NCI-H1092 treated with DMSO at 0.1 percent for 48 hours (cell line): ENCODE measurements at places on chromosomes 2 and 18.

DNA sequence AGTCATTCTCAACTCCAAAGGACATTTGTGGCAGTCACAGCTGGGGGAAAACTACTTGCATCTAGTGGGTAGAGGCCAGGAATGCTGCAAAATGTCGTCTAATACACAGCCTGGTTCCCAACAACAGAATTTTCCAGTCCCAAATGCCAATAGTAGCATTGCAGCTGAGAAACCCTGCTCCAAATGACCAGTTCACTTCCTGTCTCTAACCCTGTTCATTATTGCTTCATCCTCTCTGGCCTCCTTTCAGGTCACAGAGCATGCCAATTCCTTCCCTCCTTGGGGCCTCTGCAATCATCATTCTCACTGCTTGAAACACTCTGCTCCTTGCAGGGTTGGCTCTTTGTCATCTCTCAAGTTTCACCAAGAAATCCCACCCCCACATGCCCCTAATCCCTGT lies 139.1 kb downstream of the IRS1 start:
- no peak for DNase-seq

DNA sequence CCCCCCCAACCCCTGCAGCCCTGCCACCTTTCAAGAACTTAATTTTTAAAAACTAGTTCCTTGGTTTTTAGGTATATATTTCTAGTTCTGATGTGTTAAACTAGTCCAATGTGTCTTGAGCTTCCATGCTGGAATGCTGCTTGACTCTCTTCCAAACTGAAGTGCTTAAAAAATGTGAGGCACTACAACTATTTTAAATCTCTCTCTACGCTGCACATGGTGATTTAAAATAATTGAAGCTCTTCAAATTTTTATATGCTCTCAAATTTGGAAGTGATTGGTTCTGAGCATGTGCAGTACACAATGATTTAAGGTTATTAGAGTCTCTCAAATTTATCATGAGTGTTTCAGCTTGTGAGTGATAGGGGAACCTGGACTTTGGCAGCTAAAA lies 192.6 kb upstream of the ZEB2 start:
- DNase-seq = no peak

DNA sequence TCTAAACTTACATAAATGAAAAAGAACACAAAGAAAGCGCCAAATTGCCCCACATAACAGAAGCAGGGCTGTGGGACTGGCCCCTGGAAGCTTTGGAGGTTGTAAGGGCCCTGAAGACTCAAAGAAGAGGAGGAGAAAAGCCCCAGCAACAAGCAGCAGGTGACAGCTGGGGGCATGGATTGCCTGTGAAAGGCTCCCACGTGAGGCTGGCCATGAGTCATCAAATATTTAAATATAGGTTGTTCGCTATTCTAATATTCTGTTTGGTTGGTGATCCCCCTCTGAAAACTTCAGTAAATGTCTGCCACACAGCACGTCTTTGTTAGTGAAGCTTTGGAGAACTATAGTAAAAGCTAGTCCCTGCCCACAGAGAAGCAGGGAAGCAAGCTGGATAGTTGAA lies 132.4 kb downstream of the MREG start:
- DNase-seq = no peak

GRCh38 chr2:238994432-238994831 lies 146.5 kb downstream of the TWIST2 start:
- no peak for DNase-seq

- no peak for DNase-seq
Measured at GRCh38 chr2:26172189-26172870, 558 bp upstream of the GAREM2 start.

DNA sequence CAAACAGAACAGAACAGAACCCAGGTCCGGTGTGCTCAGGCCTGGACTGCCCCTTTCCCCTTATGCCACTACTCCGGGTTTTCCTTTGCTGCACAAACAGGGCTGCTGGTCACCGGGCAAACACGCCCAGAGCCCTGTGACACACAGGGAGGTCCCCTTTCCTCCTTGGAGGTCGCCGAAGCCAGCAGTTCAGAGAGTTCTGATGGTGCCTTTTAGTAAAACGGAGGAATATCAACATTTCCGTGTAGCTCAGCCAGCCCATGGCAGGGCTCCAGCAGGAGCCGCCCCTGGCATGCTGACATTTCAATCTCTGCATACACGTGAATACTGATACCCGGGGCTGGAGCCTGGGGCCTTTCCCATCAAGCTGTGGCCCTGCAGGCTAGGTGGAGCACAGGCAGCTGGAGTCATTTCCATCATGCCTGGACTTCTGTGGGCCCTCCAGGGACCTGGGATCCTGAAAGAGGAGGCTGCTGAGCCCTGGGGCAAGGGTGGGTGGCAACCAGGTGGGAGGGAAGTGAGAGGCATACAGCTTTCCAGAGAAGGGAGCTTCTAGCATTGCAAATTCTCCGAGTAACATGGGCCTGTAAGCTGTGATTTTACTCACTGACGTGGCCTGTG lies 91.4 kb upstream of the PXDN start:
- DNase-seq = no peak

DNA sequence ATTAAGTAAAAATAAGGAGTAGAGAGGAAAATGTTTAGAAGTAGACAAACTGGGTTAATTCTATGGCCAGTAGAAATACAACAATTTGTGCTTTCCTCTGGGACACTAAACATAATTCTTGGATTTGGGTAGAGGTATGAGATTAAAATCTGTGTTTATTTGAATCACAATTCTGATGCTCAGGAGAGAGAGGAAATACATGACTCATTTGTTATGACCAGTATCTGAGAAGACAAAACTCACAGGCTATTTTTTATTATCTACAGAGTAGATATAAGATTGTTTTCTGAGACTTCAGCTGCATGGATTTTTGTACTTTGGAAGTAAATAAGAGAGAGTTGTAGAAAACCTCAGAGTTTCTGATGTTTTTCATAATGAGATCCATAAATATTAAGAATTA lies 315.7 kb upstream of the CWC22 start:
- DNase-seq = no peak

- no peak for DNase-seq
Measured at GRCh38 chr18:45792506-45793263, 32.8 kb upstream of the SIGLEC15 start.

DNA sequence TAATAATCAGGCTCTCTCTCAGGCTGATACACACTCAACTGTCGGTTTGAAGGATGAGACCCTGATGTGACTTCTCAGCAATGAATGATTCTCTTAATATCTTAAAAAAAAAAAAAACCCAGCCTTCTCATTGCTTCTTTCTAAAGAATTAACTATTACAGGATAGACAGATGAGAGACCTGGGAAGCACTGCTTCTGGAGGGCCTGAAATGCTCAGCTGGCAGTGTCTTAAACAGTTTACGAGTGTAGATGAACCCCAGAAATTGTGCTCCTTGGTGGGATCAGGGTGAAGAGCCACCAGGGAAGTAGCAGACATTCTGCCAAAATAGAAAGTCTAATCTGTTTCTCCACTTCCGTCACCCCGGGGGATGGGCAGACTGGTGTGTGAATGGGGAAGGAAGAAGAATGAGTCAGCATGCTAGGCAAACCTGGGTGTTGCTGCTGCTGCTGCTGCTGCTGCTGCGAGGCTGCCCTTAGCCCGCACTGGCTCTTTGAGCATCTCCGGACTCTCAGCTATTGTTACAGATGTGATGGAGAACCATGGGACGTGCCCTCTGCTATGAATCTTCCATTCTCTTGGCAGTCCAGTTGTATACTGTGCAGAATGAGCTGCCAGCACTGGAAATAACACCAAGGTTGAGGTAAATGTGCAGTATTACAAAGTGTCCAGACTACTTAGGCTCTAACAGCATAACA lies 158.4 kb downstream of the SETBP1 start:
- no peak for DNase-seq

- no peak for DNase-seq
Measured at GRCh38 chr2:47534179-47534919, 131.4 kb downstream of the MSH2 start.

DNA sequence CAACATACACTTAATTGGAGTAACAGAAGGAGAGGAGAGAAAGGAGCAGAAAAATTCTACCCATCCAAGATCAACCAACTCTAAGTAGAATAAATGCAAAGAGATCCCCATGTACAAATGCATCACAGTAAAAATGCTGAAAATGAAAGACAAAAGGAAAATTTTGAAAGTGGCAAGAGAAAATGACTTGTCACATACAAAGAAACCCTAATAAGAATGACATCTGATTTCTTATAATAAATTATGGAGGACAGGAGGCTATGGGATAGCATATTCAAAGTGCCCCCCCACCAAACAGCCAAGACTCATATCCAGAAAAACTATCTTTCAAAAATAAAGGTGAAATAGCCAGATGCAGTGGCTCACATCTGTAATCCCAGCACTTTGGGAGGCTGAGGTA lies 22.2 kb upstream of the INPP4A start:
- no peak for DNase-seq

DNA sequence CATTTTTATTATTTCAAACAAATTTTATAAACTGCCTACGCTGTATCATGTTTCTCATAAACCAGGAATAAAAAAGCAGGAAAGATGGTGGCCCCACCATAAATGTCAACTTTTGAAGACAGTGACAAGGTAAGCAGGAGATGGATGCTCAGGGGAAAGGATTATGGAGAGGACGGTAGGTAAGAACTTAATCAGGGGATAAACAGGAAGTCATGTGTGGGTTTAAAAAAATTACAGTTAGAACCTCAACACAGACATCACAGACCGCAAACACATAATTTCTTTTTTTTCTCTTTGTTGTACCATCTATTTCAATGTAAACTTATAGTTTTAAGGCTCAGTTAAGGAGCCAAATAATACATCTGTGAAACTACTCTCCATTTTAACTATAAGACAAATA lies 575.2 kb upstream of the SLC8A1 start:
- DNase-seq = no peak

DNA sequence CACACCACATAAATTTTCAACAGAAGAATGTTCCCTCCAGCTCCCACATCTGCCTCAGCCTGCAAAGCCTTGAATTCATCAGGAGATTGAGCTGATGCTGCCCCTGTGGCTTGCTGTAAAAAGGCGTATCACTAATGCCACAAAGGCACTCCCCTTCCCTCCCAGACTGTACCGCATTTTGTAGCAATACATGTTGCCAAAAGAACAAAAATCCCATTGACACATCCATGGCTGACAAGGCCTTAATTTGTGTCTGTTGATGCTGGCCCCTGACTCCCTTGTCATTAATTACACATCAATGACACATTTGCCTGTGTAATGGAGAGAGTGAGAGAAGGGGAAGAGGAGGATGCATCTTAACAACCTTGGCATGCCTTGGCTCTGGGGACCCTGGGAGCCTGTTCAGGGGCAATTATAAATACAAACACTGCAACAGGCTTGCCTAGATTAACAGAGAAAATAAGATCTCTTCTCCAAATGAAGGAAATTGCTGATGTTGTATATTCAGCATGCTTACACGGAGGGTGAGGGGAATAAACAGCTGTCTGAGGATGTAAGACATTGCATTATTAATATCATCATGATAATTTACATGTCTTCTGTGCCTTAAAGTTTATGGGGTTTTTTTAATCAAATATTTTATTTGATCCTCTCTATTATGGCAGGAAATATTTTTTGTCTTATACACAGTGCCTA lies 264.0 kb downstream of the SUCLG1 start:
- DNase-seq = no peak
